ENCODE measurements at places on chromosomes 2 and 18.

- DNase-seq: no peak
Measured at GRCh38 chr2:232449964-232450363, 6.0 kb upstream of the ALPI start.

DNA sequence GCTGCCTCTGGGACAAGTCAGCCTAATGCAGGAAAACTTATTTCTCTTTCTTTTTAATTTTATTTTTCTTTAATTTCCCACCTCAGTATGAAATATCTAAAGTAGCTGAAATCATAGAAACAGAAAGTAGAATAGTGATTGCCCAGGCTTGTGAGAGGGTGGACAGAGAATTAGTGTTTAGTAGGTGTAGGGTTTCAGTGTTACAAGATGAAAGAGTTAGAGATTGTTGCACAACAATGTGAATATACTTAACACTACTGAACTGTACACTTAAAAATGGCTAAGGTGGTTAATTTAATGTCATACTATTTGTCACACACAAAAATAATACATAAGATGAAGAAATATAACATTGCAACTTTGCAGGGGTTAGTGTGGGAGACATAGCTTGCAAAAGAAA, 80.8 kb downstream of the NAT8 start:
- no peak for DNase-seq

GRCh38 chr18:2423761-2424160, 147.5 kb downstream of the METTL4 start:
- DNase-seq: no peak

DNA sequence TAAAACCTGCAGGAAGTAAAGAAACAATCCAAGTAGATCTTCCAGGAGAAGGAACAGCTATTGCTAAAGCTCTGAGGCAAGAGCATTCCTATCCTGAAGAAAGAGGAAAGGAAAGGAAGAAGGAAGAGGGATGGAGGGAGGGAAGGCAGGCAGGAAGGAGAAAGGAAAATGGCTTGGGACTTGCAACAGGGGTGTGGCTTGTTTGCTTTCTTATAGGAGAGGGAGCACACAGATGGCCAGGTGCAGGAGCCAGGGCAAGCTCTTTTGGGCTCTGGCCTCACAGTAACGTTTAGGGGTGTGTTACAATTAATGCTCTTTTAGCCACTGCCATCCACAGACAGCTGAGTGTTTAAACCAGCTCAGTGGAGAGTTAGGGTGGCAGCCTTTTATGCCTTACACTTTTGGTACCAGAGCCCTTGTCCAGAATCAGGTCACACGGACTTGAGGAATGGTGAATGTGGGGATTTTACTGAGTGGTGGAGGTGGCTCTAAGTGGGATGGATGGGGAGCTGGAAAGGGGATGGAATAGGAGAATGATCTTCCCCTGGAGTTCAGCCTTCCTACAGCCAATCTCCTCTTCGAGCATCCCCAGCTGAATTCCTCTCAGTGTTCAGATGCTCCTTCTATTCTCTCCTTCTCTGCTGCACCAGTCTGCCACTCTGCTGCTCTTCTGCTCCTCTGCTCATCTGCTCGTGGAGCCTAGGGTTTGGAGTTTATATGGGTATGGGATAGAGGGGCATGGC, 108.7 kb upstream of the SLC39A10 start:
- DNase-seq: no peak

DNA sequence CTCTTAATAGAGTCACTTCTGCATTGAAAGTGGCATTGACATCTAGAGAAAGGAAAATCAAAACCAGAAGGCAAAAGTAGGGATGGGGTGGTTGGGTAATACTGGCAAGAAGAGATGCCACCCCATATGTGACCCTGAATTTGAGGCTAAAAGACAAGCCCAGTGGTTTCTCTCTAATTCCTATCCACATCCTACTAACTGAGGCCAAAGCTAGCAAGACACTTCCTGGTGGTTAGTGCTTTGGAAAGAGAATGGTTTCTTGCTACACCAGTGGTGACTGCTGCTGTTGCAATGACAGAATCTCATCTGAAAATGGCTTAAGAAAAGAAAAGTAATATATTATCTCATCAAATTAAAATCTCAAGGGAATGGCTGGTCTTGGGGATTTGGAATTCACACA, 640.6 kb downstream of the EPHA4 start:
- no peak for DNase-seq

GRCh38 chr2:133602538-133602937, 34.3 kb upstream of the NCKAP5 start:
- DNase-seq: no peak

DNA sequence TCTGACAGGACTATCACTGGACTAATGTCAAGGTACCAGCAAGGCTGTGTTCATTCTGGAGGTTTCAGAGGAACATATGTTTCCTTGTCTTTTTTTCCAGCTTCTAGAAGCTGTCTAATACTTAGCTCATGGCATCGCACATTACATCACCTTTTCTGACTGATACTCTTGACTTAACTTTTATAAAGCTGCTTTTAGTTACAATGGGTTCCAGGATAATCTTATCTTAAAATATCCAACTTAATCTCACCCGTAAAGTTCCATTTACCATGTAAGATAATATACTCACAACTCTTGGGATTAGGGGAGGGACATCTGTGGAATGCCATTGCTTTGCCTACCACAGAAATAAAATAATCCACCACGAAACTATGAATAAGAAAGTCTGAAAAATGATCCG, 394.2 kb downstream of the CDH19 start:
- DNase-seq: no peak

- DNase-seq: no peak
Measured at GRCh38 chr2:201901786-201902185, 95.4 kb downstream of the CDK15 start.

DNA sequence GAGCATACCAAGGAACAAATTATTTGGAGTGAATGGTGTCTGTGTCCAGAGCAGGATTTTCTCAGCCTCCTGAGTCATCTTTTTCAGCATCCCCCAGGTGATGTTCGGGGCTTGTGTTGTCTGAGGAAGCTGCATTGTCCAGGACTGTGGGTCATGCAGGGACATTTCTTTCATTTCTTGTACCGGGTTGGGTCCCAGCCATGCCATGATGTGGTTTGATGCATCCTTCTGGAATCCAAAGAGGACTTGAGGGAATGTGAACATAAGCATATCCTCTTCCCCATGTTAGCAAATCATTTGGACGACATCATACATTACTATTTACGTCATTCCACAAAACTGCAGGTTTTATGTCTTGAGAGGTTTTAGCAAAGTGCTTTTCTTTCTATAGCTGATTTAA, 797.8 kb downstream of the CCDC85A start:
- DNase-seq: no peak

- no peak for DNase-seq
Measured at GRCh38 chr2:197628043-197628500, 47.3 kb downstream of the RFTN2 start.

- DNase-seq: no peak
Measured at GRCh38 chr2:239286901-239287300, 113.9 kb downstream of the HDAC4 start.

DNA sequence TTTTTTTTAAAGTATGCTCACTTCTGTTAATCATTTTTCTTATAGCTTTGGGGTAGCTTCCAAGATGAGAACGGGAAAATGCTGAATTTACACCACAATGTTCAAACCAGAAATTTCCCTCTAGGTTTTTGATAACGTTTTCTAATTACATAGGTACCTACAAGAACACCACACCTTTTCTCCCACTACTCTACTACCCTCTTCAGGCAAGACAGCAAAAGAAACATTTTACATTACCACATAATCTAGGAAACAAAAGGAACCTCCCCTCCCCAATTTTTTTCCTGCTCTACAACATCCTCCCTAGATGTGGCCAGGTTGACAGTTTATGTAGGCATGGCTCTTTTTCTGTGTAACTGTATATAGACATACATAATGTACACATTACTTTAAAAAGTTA, 32.4 kb downstream of the NDUFAF7 start:
- no peak for DNase-seq

DNA sequence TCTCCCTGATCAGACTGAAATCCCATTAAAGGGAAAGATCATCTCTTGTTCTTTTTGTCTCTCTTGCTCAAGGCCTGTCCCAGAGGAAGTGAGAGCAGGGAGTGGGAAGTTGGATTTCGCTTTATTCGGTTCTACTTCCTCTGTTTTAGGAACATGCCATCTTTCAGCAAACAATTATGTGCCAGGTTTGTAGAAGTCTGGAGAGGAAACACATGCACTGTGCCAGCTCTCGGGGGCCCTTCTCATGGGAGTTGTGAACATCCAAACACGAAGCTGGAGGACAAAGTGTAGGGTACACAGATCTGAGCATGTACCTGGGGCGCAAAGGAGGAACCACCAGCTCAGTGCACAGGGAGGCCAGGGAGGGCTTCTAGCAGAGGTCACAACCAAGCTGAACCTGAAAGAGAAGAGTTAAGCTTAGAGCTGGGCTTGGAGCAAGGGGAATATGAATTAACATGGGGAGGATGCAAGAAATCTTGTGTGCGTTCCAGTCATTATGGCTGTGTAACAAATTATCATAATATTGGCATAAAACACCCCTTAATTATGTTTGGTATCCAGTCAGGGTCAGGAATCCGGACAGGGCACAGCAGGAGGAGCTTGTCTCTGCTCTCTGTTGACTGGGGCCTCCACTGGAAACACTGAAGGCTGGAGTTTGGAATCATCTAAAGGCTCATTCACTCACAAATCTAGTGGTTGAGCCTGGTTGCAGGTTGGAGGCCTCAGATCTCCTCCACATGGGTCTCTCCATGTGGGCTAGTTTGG, 128.6 kb downstream of the ZFP36L2 start:
- no peak for DNase-seq

- DNase-seq: peak; percentile 87
Measured at GRCh38 chr2:181586569-181587081, 70.3 kb downstream of the CERKL start.

DNA sequence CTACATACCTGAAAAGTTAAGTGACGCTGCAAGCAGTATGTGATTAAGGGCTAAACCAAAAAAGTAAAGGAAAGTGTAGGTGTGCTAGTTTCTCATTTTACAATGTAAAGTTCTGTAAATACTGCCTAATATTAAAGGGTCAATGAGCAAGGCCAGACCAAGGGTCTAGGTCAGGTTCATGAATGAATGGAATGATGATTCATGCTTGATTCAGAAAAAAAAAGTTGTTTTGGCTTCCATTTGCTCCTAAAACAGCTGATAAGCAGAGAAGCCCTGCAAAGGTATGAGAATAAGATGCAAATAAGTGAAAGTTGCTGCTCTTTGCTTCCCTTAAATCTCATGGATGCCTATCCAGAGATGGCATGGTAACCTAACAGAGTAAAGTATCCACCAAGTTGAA, 61.3 kb downstream of the PTRHD1 start:
- DNase-seq: no peak

DNA sequence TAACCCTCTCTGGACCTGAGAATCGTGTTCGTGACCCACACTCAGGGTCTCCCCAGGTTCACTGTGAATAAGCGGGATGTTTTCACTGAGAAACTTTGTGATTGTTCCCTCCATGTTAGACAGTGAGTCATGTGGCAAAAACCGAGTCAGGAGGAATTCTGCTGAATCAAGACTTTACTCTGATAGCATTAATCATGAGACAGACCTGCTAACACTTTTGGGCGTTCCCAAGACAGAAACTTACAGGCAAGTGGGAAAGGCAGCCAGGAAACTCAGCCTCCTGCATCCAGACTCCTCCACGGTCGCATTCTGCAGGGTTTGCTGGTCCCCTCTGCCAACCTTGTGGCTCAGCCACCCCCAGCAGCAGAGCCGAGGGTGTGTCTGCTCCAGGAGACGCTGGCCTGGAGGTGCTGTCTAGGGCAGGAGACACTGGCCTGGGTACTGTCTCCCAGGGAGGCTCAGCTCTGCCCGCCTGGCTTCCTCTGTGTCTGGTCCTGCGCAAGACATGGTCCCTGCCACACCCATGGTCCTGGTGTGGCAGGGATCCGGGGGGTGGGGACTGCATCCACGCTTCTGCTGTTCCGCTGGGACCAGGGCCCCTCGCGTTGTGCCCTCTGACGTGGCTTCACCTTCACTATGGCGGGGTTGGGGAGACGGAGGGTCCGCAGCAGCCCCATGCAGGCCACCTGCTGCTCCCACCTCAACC, 177.4 kb downstream of the TWIST2 start:
- DNase-seq: no peak

DNA sequence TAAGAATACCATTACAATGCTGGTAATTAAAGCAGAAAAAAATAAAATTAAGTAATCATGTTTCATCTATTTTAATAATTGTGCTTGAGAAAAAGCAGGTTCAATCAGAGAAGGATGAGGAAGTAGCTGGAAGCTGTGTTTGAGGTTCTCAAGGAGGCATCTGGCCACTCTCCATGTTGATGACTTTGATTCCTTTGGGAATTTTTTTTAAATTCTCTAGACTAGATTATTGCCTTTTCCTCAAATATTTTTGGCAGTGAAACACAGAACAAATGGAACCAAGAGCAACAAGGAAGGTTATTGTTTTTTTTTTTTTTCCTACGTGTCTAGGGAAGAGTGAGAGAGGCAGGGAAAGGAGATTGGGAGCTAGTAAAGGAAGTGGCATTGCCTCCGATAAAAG, 99.9 kb upstream of the NRP2 start:
- no peak for DNase-seq

Measured in MM.1S (cell line).